ENCODE measurements at places on chromosomes 16 and 17.

- no peak for DNase-seq
Observed at GRCh38 chr17:62720126-62720850, 87.8 kb downstream of the MARCHF10 start.

DNA sequence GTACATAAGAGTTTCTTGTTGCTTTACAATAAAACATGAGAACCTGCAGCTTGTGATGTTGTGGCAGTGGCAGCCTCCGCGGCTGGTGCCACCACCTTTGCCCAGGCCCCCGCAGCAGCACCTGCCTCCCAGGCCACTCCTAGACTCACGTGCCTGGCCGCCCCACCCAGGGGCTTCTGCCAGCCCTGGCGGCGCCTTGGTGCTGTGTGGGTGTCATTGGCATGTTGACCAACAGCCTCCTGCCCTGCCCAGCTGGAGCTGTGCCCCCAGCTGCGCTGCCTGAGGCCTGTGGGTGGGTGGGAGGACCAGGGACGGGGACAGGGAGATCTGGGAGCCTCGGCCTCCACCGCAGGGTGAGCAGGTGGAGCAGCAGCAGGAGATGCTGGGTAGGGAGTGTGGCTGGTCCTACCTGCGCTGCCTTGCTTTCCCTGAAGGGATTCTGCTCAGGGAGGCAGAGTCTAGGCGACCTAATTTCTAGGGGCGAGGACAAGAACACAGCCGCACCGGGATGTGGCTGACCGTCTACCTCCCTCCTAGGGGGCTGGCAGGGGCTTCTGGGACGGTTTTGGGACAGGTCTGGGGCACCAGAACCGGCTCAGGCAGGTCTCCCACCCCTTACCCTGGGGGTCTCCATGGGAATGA is 428 bp upstream of the DNASE1L2 start:
- no peak for DNase-seq

GRCh38 chr16:63652091-63652490 is 1469.8 kb downstream of the CDH11 start:
- DNase-seq = no peak

- no peak for DNase-seq
Observed at GRCh38 chr17:32755045-32755805, 121.7 kb downstream of the MYO1D start.

GRCh38 chr17:68981288-68981687 is 26.1 kb upstream of the ABCA8 start:
- DNase-seq = no peak

DNA sequence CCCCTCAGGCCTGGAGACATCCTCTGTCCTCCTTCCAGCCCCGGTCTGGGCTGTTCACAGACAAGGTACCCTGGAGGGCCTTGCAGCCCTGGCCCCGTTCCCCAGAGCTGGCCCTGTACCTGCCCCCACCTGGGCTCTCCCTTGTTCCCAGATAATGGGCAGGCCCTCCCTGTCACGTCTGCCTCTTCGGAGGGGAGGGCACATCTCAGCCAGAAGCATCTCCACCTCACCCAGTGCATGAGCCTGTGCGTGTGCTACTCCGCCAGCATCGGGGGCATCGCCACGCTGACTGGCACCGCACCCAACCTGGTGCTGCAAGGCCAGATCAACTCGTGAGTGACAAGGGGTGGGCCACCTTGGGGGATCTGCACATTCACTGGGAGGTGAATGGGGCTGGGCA is 14.9 kb upstream of the FOXN1 start:
- DNase-seq = no peak

GRCh38 chr16:23491490-23492391 is 18.6 kb downstream of the GGA2 start:
- DNase-seq = no peak

DNA sequence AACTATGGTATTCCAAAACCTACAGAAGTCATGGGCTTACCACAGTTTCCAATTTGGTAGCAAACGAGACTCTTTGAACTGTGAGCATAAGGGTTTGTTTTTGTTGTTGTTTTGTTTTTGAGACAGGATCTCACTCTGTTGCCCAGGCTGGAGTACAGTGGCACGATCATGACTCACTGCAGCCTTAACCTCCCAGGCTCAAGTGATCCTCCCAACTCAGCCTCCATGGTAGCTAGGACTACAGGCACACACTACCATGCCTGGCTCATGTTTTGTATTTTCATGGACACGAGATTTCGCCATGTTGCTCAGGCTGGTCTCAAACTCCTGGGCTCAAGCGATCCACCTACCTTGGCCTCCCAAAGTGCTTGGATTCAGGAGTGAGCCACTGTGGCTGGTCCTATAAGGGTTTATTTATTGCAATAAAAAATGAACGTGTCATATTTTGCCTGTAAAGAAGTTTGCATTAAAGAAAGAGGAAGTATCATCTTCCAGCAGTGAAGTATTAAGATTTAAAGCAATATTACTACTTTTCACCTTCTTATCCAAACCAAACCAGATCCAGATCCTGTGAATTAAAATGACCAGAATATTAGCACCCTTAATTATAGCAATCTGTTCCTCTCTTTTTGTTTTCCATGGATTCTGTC is 37.2 kb downstream of the KCNJ2 start:
- DNase-seq = no peak

DNA sequence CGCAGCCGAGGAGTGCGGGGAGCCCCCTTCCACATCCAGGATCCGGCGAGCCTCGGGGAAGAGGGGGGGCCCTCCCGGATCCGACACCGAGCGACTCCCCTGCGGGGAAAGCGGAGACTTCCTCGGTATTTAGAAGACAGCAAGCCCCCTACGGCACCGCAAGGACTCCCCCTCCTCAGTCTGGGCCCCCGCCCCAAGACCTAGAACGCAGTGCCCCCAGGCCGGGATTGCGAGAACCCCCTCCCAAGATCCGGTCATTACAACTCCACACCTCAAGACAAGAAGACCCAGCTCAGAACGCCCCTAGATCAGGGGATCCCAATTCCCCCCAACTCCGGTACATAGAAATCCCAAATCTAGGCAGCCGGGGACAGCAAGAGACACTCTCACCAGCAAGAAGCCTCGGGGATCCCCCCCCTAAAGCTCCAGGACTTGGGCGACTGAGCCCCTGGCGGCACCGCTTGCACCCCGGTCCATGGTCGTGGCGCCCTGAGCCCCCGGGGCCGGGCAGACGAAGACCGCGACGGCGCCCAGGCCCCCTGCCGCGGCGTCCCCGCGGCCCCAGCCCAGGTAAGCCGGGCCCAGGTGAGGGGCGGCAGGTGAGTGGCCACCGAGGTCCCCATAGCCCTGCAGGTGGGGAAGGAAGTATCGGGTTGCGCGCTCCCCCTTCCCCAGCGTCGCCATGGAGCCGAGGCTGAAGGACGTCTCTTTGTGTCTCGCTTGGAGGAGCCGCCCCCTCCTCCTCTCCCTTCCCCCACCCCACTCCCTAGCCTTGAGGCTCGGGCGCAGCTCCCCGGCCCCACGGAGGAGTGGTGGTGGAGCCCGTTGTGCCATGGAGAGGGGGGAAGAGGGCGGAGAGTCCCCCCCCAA is 641 bp downstream of the SBK1 start:
- no peak for DNase-seq

Measured in CD4-positive, alpha-beta T cell treated with Interleukin-15 for 1 hour (primary cell).